ENCODE measurements at places on chromosomes 4 and X.

DNA sequence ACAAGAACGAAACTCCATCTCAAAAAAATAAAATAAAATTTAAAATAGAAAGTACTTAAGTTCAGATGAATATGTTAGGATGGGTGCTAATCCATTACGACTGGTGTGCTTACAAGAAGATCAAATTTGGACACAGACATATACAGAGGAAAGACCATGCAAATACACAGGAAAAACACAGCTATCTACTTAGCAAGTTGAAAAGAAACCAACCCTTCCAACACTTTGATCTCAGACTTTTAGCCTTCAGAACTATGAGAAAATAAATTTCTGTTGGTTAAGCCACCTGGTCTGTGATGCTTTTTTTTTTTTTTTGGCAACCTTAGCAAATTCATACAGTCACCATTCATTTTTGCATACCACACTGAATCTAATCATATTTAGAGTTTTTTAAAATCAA is 116.5 kb downstream of the CENPC start:
- no peak for DNase-seq

- no peak for DNase-seq
Observed at GRCh38 chr4:184424993-184425758, 49.2 kb downstream of the IRF2 start.

GRCh38 chrX:116317409-116317808 is 119.0 kb upstream of the SLC6A14 start:
- DNase-seq: no peak

DNA sequence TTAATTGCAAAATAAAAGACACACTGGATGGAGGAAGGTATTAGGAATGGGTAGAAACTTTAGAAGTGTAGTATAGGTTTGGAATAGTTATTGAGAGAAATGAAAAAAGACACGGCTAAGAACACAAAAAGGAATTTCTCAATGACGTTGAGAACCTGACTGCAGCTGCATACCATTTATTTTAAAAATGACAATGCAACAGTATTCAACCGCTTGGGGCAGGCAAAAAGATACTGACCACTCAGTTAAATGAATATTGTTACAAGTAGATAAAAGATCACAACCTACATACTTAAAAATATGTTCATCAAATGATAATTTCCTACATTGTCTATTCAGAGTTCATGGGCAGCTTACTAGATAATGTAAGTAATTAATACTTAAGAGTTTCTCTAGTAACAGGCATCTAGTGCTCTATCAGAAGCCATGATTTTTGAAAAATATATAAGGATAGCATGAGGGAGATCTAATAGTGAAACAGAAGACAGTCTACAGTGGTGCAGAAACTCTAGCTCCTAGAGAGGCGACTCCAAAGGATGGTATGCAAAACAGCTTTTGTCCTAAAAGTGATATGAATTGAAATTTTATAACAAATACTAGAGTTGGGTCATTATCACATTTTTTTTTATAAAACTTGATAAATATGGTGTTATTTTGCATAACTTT is 216.2 kb upstream of the VEGFC start:
- no peak for DNase-seq

- no peak for DNase-seq
Observed at GRCh38 chr4:105276361-105277104, 129.9 kb downstream of the TET2 start.

- DNase-seq: no peak
Observed at GRCh38 chrX:2627272-2627867, 63.7 kb upstream of the CD99 start.

- no peak for DNase-seq
Observed at GRCh38 chr4:124904723-124905388, 192.3 kb upstream of the ANKRD50 start.
